Effector memory CD4-positive, alpha-beta T cell (primary cell): ENCODE measurements at places on chromosomes 13 and 19.
A peak's percentile ranks its signal among the peaks of the same experiment; 100 is the strongest.

DNA sequence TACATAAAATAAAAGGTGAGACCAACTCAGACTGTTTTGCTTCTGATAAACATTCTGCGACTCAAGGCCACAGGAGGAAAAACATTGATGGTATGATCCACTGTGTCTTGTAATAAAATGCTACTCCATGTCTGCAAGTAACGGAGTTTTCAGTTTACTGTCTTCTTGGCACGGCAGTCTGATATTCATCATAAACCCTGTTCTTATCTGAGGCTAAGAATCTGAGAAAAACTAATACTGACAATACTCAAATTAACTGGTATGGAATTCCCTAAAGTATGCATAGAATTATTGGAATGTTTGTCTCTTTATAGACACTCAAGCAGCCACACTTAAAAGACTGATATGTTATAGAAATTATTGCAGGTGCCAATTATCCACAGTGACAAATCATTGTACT, 125.5 kb downstream of the TBC1D4 start:
- no peak for DNase-seq

- no peak for DNase-seq
These were observed 121.0 kb downstream of the CRYL1 start for GRCh38 chr13:20404488-20405222.

DNA sequence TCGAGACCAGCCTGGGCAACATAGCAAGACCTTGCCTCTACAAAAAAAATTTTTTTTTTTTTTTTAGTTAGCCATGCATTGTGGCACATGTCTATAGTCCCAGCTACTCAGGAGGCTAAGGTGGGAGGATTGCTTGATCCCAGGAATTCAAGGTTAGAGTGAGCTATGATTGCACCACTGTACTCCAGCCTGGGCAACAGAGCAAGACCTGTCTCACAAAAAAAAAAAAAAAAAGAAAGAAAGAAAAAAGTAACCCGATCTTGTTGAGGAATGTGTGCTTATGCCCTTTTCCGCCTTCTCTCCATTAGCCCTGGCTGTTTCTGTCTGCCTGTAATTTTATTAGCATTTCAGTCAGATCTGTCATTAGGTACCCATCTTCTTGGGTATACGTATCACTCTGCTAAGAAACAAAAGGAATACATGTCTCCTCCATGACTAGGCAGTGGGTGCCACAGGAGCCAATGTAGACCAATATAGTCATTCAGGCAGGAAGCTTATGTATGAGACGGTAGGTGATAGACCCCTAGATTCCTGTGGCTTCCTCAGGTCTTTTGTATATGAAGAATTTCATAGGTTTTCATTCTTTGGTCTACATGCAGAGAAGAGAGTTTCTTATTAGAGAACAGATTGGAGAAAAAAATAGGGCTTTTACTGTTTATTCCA, 59.6 kb upstream of the NPAS1 start:
- no peak for DNase-seq

GRCh38 chr13:97321616-97322321, 99.6 kb downstream of the MBNL2 start:
- DNase-seq, result no peak

GRCh38 chr13:96020155-96020575, 33.0 kb downstream of the UGGT2 start:
- DNase-seq, result no peak

GRCh38 chr19:17671906-17672305, 16.2 kb downstream of the UNC13A start:
- no peak for DNase-seq

DNA sequence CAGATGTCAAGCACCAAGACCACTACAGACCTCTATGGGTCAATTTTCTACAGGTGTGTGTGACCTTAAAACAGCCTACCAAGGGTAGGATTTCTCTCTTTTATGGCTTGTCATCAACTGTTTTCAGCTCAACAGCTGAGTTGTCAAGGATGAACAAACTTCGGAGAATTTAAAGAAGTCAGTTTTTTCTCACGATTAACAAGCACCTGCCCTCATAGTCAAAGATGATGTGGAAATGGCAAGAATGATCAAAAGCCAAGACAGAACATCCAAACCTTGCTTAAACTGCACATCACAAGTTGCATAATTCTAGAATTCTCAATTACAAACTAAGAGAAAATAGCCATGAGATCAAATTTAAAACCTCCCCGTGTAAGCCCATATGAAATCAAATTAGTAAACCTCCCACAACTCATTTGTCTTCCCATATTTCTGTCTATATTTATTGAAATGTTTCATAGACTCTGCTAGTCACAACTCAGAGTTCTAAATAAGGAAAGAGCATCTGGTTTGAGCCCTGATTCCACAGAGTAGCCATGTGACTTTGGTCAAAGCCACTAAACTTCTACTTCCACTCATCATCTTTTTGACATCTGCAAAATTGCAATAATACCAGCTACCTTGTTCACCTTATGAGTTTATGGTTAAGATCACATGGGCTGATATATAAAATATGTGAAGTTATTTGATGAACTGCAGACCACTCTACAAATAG, 521.5 kb upstream of the HTR2A start:
- DNase-seq, result no peak

GRCh38 chr19:37928527-37929286, 21.7 kb downstream of the SIPA1L3 start:
- no peak for DNase-seq

- no peak for DNase-seq
These were observed 26.3 kb downstream of the SAE1 start for GRCh38 chr19:47156861-47157430.

- DNase-seq, result no peak
These were observed 49.1 kb downstream of the SAE1 start for GRCh38 chr19:47179653-47180310.

DNA sequence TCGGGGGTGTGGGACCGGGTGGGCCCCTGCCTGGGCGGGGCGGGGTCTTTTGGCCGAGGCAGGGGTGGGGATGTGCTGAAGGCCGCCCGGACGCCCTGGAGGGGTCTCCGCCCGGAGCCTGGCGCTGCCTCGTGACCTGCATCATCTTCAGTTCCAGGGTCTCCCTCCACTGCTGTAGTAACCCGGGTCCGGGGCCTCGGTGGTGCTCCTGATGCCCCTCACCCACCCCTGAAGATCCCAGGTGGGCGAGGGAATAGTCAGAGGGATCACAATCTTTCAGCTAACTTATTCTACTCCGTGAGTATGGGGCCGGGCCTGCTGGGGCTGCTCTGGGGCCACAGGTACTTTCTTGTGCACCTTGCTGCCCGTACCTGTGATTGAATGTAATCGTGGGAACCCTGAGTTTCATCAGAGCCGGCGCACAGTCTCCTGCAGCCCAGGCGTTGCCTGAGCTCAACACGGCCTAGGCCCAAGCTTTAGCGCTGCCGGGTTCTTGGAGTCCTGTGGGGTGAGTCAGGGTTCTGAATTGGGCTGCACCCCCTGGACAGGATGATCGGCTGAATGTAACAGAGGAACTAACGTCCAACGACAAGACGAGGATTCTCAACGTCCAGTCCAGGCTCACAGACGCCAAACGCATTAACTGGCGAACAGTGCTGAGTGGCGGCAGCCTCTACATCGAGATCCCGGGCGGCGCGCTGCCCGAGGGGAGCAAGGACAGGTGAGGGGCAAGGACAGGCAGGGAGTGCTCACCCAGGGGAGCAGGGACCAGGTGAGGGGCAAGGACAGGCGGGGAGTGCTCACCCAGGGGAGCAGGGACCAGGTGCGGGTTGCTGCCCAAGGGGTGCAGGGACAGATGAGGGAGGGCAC, 10.5 kb downstream of the PEAK3 start:
- DNase-seq, result no peak

- no peak for DNase-seq
These were observed 11.1 kb upstream of the SOX1 start for GRCh38 chr13:112055915-112056269.

DNA sequence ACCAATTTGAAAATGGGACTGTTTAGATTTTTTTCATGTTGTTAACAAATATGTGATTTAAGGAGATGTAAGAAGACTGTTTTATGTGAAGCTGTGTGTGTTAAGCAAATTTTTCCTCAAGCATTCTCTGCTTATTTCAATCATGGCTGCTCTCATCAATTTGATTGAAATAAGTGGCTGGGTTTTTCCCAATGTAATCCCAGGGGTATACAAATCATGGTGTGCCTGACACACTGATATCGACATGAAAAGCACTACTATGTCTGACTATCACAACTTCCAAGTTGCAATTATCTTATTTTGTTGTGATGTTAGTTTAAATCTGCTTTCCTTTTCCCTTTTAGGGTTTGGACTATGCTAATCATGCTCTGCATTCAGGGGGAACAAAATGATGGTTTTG, 283.7 kb downstream of the HS6ST3 start:
- no peak for DNase-seq

- no peak for DNase-seq
These were observed 13.5 kb upstream of the FAM124A start for GRCh38 chr13:51208716-51209115.

- no peak for DNase-seq
These were observed 343.8 kb downstream of the KCNRG start for GRCh38 chr13:50359041-50359367.

- no peak for DNase-seq
These were observed 52.0 kb downstream of the TDRD3 start for GRCh38 chr13:60448907-60449510.

GRCh38 chr19:14370169-14370939, 10.9 kb upstream of the ADGRE5 start:
- DNase-seq, result peak; percentile 63

DNA sequence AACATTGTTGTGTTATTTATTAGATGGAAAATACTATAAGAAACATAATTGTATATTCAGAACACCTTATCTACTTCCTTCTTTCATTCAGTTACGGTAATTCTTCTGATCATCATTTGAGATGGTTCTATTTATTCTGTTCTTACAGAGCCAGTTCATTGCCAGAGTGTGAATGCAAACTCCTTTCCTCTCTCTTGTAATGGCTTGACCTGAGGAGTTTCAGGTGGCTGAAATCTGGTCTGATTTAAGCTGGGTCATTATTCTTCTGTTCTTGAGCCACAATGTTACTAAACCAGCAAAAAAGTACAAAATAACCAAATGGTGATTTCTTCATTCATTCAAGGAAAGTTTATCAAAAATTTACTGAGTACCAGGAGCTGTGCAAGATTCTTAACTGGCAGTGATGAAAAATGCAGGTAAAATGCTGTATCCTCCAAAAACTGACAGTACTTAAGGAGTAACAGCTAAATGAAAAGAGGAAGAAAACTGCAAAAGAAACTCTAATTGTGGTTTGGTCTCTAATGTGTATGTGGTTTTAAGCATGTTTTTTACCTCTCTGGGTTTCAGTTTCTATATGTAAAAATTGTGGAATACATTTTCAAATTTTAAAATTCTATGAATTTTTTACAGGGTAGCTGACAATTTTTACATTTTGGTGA, 182.4 kb upstream of the UFM1 start:
- DNase-seq, result no peak

GRCh38 chr13:41915081-41915480, 45.8 kb downstream of the VWA8 start:
- no peak for DNase-seq

DNA sequence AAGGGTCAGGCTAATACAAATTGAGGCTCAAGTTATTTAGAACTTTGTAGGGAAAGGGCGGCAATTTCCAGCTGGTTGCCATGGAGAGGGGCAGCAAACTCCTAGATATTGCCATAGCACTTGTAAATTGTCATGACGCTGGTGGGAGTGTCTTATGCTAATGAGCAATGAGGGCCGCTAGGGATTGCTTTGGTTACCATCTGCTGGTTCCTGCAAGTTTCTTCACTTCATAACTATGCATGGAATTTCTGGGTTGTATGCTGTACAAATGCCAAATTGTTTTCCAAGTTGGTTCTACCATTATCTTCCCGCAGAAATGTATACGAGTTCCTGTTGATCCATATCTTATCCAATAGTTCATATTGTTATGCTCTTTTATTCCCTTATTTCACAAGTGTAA, 1339.4 kb downstream of the EFNB2 start:
- no peak for DNase-seq

GRCh38 chr19:7533925-7534480, 1.5 kb upstream of the PNPLA6 start:
- peak; percentile 70 for DNase-seq

DNA sequence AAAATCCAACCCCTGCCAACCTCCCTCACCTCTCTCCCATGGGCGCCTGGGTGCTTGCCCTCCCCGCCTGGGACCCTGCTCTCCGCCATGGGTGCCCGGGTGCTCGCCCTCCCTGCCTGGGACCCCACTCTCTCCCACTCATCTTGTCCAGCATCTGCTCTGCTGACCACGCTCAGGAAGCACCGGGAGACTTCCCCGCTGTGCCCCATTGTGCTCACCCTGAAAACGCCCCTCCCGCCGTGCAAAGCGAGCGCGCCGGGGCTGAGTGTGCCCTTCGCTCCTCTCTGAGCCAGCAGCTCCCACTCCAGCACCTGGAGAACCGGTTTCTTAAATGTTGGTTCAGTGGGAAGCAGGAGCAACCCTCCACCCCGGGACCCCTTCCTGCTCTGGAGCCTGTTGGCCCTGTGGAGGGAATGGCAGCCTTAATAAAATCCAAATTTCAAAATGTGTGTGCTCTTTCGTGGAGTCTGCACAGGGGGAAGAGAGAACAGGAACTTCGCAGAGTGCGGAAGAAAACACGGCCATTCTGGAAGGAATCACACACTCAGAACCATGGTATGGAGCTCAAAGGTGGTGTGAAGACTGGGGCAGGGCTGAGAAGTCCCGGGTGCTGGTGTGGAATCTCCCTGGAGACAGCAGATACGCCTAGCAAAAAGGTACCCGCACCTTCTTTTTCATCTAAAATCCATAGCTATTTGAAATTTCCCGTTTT, 23.1 kb upstream of the CDC16 start:
- DNase-seq, result no peak

DNA sequence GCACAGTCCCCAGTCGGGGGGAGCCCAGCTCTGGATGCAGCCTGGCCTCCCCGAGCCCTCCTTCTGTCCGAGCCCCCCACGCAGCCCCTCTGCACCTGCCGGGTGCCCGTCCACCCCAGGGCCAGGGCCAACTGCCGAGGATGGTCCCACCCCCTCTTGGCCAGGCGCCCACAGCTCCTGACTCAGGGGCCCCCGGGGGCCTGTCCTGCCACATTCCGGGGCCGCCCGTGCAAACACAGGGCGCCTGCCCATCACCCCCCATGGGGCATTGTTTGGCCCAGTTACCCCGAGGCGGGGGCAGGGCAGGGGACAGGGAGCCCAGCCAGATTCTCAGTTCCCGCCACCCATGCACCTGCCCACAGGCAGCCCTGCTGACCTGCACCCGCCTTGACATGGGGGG, 5.3 kb upstream of the TCF3 start:
- DNase-seq, result no peak
